Stimulated activated CD4-positive, alpha-beta T cell treated with anti-CD3 and anti-CD28 coated beads, TNF-alpha, amount 100 ng/mL, for 4 hours (primary cell): ENCODE measurements at places on chromosomes 4 and X.

DNA sequence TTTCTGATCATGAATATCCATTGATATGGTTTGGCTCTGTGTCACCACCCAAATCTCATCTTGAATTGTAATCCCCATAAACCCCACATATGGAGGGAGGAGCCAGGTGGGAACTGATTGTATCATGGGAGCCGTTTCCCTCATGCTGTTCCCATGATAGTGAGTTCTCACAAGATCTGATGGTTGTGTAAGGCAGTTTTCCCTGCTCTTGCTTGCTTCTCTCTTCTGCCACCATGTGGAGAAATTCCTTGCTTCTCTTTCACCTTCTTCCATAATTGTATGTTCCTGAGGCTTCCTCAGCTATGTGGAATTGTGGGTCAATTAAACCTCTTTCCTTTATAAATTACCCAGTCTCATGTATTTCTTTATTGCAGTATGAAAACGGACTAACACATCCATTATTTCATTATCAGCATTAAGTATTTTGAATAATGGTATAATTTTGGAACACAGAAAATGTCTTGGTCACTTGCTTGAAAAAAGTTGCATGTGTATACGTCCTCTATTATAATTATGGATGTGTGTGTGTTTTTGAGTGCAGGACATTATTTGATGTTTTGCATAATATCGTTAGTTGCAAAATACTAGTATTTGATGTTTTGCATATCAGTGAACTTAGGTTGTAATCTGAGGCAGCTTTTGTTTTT, 334.6 kb downstream of the PCDH10 start:
- no peak for DNase-seq

DNA sequence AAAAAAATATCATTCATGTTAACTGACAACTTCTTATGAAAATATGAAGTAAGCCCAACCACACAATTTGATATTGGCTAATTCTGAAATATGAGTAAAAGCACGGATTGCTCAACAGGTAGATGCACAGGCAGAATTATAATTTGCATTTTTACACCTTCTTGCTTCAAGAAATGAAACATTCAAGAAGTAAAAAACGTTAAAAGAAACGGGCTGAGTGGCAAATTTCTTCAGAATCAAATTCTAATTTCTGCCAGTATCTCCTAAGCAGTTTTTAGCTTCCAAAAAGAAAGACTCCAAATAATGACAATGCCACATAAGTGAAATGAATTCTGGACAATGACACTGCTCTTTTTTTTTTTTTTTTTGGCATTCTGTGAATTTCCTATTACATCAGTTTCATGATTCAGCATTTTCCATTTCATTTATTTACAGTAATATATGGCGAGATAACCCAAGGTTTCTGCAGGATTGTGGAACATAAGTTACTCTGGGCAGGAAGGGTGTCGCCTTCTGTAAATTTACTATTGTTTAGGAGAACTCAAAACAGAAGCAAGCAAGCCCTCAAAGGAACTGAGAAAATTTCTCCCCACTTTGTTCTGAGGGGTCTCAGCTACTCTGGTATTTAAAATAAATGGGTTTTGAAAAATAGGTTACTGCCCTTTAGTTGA, 1.4 kb downstream of the SEL1L3 start:
- DNase-seq = no peak

DNA sequence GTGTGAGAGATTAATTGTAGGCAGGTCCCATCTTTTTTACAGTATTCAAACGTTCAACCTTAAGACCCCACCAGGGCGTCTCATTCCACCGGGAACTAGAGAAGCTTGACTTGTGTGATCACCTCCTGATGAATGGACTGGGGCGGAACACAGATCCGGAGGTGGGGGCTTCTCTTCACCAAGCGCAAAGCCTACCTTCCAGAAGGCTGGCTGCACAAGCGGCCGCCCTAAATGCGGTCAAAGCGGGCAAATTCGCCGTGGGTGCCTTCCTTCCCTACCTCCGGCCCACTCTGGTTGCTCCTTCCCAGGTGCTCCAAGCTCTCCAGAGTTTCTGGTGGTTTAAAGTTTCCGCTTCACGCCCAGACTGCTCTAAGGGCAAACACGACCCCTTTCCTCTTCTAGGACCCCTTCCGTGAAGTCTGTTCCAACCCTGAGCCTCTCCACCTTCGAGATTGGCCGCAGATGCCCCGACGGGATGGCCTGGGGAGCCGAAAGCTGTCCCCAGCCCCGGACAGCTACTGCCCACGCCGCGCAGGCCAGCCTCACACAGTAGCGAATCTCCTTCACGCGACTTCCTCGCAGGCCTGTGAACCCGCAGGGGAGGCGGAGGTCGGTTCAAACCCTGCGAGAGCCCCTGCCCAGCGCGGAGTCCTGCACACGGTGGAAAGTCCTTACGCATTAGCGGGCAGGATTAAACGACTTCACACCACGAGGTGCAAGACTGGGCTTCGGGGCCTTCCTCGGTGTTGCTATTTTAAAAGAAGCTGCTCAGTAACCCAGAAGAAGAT, 1.6 kb upstream of the WWC2 start:
- no peak for DNase-seq

GRCh38 chrX:132887569-132887968, 70.9 kb downstream of the HS6ST2 start:
- DNase-seq = no peak

DNA sequence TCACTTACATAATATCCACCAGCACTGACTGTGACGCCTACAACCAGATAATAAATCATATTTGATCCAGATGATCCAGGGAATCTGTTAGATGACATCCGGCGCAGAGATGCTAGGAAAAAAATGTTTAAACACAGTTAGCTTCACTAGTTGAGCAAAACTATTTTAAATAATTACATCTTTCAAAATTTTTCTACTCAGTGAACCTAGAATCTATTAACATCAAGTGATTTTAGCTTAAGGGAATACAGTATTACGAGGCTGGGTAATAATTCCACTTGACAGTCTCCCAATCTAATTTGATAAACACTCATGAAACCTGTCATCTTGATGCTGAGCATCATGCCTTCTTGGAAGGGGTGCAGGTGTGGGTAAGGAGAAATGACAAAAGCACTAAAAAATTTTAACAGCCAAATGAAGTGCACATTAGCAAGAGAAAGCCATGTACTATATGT, 4.7 kb downstream of the MGARP start:
- DNase-seq = no peak

DNA sequence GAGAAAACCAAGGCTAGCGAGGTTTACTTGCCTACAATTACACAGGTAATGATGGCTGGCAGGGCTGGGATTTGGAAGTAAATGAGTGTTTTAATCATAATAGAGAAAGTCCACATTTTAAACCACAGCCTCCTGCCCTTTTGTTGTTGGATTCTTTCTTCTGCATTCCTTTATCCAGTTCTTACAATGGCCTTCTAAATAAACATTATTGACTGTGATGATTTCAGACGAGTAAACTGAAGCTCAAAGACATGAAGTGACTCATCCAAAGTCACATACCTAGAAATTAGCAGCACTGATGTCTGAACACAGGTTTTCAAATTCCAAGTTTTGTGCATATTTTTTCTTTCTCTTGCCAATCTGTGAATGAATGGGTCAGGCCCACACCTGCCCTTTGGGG, 51.2 kb upstream of the C1QTNF7 start:
- no peak for DNase-seq

- DNase-seq = no peak
Measured at GRCh38 chr4:151675411-151675971, 85.3 kb downstream of the GATB start.

DNA sequence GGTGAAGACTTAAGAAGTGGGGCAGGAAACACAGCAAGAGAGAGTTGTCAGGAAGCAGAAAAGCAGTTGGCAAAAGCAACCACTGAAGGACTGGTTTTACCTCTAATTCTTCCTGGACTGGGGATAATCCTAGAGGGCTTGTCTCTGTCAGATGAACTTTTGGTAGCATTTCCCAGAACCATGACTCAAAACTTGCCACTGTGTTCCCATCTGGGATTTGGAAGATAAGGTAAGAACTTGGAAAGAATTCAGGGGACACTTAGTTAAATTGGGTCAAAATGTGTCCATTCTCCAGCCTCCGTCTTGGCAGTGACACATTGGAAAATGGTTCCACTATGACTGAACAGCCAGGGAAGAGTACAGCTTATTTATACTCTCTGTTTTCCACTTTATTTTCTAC, 55.7 kb downstream of the CD38 start:
- DNase-seq = no peak
